ENCODE measurements at places on chromosomes 1 and 21.

GRCh38 chr1:181392613-181393220 lies 90.6 kb upstream of the CACNA1E start:
- no peak for DNase-seq

DNA sequence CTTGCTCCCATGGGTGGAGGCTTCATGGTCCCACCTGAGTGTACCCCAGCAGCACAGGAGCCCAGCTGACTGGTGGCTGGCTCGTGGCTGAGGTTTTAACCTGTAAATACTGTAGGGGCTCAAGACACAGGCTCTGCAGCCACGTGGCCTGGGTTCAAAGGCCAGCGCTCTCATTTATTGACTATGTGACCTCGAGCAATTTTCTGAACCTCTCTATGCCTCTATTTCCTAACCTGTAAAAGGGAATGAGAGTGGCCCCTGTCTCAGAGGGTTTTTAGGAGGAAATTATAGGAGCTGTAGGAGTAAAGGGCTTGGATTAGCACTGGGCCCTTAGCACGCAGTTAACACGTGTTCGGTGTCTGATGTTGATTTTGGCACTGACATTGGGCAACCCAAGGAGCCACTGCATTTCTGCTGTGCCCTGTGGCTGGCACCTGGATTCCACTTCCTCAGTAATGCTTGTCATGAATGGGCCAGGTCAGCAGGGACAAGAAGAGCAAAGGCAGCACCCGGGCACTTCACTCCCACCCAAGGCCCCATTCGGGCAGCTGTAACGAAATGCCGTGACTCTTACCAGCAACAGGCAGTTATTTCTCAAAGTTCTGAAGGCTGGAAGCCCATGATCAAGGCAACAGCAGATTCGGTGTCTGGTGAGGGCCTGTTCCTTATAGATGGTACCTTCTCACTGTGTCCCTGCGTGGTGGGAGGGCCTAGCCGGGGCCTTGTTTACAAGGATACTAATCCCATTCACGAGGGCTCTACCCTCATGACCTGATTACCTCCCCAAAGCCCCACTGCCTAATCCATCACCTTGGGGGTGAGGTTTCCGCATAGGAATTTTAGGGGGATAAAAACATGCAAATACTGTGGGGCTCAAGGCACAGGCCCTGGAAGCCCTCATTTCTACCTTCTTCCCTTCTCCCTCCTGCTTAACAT lies 25.2 kb downstream of the ARHGEF10L start:
- no peak for DNase-seq

DNA sequence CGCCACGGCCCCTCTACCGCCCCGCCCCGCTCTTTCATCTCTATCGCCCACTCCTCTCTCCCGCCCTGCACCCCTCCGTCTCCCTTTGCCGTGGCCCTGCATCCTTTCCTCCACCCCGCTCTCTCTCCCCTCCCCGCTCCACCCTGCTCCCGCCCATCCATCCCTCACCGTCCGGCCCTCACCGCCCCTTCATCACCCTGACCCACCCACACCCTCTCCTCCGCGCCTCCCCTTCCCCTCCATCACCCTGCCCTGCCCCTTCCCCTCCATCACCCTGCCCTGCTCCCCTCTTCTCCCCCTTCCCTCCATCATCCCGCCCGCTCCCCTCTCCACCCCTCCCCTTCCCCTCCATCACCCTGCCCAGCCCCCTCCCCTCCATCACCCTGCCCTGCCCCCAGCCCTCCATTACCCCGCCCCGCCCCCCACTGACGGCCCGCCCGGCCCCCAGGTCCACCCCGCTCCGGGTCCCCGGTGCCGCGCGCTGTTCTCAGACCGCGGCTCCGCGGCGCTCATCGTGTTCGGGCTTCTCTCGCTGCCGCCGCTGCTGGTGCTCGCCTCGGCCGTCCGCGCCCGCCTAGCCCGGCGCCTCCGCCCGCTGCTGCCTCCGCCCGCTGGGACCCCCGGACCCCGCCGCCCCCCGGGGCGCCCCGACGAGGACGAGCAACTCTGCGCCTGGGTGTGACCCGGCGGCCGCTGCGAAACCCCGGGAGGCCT lies 6.2 kb upstream of the ANKRD65 start:
- no peak for DNase-seq

GRCh38 chr1:21586846-21587601 lies 77.8 kb downstream of the ALPL start:
- DNase-seq = no peak

DNA sequence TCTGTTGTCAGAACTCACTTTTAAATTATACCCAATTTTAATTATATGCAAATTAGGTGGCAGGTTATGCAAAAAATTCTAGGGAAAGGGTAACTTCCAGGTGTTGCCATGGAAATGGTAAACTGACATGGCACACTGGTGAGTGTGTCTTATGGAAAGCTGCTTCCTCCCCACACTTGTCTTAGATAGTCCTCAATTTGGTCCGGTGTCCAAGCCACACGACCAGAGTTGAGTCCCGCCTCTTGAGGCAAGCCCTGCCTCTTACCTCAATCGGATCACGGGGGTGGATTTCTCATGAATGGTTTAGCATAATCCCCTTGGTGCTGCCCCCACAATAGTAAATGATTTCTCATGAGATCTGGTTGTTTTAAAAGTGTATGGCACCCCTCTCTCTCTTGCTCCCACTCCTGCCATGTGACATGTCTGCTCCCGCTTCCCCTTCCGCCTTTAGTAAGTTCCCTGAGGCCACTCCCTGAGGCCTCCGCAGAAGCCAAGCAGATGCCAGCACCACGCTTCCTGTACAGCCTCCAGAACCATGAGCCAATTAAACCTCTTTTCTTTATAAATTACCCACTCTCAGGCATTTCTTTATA lies 74.9 kb downstream of the MATN1 start:
- DNase-seq = no peak

- DNase-seq = no peak
Observed at GRCh38 chr1:20678599-20678998, 17.4 kb upstream of the DDOST start.

- DNase-seq = peak; percentile 97
Observed at GRCh38 chr21:32064281-32064910, 191.6 kb downstream of the HUNK start.

DNA sequence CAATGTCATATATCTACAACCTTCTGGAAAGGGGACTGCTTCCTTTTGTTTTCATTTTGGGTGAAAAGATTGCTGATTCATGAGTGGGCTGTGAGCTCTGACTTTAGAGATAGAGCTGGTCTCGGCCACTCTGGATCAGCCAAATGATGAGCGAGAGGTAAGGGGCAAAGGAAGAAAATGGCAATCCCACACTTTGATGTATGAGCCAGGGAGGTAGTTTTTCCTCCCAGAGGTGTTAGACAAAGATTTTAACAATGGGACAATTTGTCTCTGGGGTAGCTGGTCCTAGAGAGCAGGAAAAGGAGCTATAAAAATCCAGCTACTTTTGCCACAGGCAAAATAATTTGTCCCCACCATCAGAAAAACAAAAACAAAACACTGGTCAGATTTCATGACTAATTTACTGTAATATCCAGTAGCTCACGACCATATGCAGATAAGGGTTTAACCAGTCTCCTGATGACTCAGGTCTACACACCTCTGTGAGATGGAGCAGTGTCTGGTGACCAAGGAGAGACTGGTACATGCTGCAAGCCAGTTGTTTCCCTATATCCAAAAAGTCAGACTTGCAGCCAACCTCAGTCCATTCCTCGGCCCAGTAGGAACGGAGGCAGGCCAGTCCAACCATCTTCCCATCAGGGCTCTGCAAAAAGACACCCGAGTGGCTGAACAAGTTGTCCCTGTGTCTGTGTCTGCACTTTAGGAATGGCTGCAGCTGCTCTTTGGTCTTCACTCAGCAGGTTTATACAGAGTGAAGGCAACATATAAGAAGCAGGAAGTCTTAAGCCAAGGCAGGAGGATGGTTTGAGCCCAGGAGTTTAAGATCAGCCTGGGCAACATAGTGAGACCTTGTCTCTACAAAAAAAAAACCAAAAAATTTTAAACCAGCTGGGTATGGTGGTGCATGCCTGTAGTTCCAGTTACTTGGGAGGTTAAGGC lies 29.2 kb downstream of the DNASE2B start:
- no peak for DNase-seq

DNA sequence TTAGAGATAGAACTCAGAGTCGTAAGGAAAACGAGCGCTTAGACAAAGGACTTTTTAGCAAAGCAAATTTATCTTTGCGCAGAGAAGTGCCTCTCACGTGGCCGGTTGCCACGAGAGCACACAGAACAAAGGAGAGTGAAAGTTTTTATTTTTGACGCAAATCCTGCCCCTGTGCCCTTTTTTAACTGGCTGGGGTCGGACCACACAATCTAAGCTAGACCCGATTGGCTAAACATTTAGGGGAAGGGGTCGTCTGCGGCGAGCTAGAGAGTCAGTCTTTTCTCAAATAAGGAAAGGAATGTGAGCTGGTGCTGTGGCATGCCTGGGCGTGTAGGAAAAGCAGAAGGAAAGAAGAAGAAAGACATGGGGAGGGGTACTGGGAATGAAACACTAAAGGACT lies 2.4 kb downstream of the KRTAP10-2 start:
- no peak for DNase-seq

DNA sequence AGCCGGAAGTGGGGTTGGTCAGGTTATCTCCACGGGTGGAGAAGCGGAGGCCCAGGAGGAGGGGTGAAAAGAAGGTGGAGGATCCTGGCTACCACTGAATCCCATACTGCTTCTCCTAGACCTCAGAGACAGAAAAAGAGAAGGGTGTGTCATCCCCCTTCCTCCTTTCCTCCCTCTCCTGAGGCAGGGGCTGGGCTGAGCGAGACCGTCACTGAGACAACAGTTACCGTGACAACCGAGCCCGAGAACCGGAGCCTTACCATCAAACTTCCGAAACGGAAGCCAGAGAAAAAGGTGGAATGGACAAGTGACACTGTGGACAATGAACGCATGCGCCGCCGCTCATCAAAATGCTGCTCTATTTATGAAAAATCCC lies 42.1 kb upstream of the NBPF3 start:
- DNase-seq = no peak

- peak; percentile 93 for DNase-seq
Observed at GRCh38 chr1:204902671-204903070, 32.0 kb downstream of the NFASC start.

GRCh38 chr1:18712252-18712600 lies 81.6 kb downstream of the PAX7 start:
- no peak for DNase-seq

DNA sequence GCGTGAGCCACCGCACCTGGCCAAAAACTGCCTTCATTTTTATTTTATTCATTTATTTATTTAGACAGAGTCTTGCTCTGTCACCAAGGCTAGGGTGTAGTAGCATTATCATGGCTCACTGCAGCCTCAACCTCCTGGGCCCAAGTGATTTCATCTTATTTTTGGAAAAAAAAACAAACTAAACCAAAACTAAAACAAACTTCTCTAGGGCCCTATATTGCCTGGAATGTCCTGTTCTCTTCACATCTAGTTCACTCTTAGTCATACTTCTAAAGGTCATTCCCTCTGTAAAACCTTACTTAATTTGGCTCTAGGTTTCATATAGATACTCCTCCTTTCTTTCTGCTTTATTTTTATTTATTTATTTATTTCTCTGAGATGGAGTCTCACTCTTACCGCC lies 15.6 kb downstream of the RPS27 start:
- no peak for DNase-seq

GRCh38 chr1:40094466-40095110 lies 2.5 kb downstream of the PPT1 start:
- DNase-seq = no peak

DNA sequence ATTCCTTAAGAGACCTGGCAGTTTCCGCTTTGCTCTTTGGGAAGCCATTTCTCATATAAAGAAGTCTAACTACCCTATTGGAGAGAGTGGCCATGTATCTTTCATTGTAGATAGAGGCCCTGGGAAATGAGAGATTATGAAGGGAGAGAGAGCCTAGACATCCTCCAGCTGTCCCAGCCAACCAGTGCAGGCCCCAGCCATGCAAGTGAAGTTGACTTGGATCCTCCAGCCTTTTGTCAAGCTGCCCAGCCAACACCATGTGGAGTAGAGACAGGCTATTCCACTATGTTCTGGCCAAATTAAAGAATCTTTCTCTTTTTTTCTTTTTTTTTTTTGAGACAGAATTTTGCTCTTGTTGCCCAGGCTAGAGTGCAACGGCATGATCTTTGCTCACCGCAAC lies 7.1 kb upstream of the ANP32E start:
- no peak for DNase-seq

GRCh38 chr1:208724079-208724478 lies 479.9 kb upstream of the PLXNA2 start:
- DNase-seq = no peak

Data from NCI-H524 (cell line).